ENCODE measurements at places on chromosomes 12 and 14.

DNA sequence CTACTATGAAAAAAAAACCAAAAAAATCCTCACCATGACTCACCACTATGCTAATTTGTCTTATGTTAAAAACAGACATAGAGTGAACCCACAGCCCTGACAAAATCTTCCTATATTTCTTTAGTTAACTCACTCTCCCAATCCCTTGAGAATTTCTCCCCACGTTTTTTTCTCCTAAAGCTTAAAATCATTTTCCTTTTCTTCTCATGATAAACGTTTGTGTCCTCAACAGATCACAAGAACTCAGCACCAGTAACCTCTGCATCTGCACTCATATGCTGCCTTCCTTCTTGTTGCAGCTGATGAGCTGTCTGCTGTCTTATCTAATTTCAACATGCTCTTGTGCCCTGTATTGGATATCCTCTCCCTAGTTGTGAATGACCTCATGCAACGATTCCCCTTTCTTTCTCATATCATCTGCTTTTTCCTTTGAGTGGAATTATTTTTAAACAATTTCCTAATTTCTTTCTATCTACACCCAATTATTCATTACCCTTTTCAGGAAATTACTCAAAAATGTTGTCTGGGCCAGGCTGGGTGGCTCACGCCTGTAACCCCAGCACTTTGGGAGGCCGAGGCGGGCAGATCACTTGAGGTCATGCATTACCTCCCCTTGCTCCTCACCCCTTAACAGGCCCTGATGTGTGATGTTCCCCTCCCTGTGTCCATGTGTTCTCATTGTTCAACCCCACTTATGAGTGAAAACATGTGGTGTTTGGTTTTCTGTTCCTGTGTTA lies 427.5 kb upstream of the MGAT4C start:
- no peak for DNase-seq

DNA sequence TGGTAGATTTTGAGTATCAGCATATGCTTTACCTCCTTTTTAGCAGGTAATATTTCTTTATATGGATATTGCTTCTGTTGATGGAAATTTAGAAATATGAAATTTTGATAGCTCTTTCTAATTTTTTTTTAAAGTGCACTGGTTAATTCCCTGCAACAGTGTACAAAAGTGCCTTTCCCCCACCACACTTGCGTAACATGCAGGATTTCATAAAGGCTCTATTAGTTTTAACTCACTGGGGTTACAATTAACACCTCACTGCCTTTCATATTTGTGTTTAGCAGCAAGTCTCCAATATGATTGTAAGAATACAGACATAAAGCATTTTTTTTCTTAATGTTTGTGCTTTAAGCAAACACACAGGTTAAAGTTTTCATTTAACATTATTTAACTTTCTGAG lies 25.6 kb downstream of the MNAT1 start:
- DNase-seq: no peak

- no peak for DNase-seq
These were observed 47.3 kb upstream of the TMED10 start for GRCh38 chr14:75223664-75224154.

DNA sequence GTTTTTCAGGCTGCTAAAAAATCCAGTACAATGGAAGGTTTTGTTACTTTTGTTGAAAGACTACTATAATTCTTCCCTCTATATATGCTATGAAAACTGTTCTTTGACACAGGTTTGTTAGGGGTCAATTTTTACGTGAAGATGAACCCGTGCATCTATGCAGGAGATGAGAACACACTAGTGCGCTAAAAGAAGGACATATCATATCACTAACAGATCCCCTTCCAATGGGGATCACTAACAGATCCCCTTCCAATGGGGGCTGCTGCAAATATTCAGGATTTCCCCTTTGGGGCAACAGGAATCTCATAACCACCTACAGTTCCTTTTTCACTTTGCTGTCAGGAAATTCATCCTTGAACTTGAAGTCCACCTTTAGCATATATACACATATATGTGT lies 75.1 kb downstream of the CLMN start:
- DNase-seq: no peak

DNA sequence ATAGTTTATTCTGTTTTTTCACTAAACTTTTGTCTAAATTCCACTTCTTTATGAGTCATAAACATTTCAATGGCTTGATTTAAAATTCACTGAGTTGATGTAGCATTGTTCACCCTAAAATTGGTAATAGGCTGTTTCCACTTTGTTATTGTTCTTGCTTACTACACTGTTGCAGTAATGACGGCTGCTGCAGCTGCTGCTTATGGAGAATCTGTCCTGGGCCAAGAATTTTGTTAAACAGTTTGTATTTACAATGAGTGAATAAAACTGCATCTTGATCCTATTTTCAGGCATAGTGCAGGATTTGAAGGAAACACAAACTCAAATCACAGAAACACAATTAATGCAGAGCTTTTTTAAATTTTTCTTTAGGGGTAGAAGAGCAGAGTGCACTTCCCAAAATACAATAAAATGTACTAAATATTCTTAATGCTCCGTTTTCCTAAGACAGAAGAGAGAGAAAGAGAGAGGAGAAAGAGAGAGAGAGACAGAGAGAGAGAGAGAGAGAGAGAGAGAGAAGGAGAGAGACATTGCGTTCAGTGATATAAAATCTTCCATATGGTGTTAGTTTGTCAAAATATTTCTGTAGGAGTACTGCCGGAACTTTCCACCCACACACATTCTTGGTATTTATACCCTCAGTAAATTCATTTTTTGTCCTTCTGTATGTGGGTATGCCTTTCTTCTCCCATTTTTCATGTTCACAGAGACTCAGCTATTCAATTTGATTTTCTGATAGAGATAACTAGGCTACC lies 266.4 kb downstream of the LRFN5 start:
- DNase-seq: no peak

DNA sequence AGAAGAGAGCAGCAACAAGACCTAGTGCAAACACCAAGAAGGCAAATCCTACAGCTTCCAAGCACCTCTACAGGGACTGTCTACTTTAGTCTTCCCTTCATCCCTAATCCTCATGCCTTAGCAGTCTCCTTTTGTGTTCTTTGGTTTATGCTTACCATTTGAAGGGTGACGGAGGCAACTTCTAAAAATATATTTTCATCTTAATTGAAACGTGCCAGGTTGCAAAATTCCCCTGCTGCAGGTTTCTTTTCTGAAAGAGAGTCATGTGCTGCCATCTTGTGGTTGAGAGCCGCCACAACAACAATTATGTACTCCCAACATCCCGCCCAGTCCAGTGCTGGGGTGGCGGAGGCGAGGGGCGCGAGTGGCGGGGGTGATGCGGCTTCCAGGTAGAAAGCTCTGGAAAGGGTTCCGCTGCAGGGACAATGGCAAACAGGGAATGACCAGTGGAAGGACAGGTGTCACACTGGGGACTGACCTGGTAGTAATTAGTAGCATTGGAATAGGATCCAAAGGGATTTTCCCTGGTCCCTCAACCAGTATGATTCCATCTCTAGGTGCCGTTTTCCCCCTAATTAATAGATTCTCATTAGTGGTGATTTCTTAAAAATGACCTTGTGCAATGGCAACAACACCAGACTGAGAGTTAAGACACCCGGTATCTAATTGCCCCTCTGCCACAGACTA lies 80.3 kb upstream of the GNG2 start:
- DNase-seq: no peak

All from GOT3 (cell line).